ENCODE measurements at places on chromosomes 11 and 22.

DNA sequence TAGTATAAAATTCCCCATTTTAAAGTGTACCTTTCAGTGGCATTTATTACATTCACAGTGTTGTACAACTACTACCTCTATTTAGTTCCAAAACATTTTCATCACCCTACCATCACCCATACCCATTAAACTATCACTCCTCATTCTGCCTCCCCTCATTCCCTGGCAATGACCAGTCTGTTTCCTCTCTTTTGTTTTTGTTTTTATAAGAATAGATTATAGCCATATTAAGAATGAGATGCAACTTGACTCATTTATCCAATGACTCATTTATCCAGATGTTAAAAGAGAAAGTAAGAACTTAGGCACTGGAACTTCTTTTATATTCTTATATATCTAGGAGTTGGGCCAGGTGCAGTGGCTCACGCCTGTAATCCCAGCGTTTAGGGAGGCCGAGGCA, 156.3 kb downstream of the FAT3 start:
- no peak for DNase-seq

- DNase-seq = peak; percentile 65
Observed at GRCh38 chr22:18077639-18078328, at the start of gene PEX26. Gene PEX26, plus strand, starts transcription at chr22:18077990. Its CDS starts 387 bp downstream, at chr22:18078377.

DNA sequence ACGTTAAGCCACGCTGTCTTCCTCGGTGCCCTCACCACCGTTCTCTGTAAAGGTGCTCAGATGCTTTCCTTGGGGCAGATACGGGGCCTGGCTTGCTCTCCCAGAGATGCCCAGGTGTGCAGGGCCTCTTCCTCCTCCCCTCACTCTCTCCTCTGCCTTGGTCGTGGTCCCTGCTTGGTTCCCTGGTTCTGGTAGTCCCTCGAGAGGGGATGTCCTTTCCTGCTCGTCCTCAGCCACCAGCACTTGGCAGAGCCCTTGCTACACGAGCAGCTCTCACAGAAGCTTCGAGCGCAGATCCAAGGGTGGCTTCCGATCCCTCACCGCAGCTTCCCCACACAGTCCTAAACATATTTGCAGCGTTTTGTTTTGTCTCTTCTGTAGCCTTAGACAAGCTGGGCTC, 298.8 kb downstream of the TBC1D22A start:
- DNase-seq = no peak

GRCh38 chr11:21636561-21636960, 556.3 kb upstream of the ANO5 start:
- DNase-seq = no peak

DNA sequence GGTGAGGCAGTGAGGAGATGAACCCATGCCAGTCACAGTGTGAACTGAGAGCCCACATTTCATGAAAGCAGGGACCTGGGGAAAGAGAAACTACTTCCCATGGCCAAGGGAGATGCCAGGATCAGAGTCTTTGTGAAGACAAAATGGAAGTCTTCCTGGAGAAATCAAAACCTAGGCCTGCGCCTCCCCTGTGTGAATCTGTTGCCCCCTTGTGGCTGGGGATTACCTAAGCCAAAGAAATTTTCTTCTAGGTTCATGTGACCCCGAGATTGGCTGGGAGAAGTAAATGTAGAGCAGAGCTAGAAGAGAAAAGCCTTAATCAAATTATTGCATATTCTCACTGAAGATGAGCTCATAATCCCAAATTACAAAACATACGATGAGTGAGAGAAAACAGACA, 1075.3 kb downstream of the TBC1D22A start:
- no peak for DNase-seq

DNA sequence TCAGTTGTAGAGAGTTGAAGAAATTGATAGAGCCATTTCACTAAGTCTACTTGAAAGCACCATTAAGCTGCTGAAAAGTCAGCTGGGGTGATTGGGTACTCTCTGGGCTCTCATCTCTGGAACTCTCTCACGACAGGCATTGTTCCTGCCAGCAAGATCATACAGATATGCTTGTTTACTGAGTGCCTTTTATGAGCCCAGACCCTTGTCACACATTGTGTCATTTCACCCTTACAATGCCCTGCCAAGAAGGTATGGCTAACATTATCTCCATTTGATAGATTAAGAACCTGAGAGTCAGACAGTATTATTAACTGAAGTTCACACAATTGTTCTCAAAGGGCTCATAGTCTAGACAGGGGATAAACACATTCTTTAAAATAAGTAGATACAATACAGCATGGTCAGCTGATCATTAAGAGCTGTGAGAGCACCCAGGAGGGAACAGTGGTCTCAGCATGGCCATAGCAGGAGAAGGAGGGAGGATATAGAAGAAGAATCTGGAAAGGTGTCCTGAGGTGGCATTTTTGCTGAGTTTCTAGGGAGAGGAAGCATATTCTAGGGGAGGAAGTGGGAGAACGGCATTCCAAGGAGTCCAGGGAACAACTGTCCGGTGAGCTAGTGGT, 580.5 kb downstream of the INSC start:
- DNase-seq = no peak

DNA sequence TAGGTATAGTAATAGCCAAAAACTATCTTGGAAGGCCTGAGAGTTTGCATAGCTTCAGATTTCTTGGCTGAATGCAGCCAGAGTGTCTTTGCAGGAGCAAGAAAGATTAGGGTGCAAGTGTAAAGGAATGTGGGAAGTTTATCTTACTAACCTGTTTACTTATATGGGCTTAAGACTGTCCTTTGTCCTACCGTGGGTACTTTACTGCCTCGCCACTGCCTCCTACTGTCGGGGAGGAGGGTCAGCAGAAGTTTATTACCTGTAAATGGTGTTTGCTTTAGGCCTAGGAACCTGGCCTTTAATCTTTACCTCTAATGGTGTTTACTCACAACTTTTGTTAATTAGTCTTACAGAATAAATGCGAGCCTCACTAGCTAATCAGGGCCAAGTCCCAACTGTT, 633.8 kb downstream of the DLG2 start:
- no peak for DNase-seq

DNA sequence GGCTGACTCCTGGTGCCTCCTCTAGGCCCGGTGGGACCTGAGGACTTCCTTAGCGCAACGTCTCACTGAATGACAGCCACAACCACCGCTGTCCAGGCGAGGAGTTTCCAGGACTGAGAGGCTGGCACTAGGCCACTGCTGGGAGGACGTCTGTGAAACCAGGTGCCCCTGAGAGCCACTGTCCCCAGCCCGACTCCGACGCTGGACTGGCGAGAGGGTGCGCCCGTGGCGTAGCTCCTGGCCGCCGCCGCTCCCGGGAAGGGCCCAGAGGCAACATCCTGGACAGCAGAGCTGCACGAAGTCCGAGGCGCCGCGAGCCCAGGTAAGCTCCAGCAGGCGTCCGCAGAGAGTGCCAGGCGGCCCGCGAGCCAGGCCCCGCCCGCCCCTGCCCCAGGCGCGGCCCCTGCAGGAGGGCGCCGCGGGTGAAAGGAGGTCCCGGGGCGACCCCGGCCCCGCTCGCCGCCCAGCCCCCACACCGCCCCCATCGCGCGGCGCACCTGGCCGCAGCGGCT, 525 bp downstream of the DGCR2 start:
- DNase-seq = no peak

DNA sequence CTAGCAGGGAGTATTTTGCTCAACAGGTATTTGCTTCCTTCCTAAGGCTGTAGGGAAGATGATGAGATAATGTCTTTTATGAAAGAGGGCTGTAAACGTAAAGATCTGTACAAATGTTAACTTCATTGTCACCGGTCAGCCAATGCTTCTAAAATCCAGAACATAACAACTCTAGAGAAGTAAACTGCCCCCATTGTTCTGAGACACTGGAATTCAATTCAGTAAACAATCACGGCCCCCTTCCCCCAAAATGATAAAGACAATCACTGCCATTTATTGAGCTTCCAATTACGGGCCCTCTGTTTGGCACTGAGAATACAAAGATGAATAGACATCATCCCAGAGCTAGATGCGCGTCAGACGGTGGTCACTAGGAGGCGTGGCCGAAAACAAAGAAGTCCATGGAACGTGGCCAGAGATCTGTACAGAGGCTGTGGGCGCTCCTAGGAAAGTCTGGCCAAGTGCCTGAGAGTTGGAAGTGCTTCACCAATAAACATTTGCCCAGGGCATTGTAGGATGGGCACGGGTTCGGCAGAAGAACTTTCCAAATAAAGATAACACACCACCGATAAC, 576 bp downstream of the TMEM258 start:
- DNase-seq = peak; percentile 80

DNA sequence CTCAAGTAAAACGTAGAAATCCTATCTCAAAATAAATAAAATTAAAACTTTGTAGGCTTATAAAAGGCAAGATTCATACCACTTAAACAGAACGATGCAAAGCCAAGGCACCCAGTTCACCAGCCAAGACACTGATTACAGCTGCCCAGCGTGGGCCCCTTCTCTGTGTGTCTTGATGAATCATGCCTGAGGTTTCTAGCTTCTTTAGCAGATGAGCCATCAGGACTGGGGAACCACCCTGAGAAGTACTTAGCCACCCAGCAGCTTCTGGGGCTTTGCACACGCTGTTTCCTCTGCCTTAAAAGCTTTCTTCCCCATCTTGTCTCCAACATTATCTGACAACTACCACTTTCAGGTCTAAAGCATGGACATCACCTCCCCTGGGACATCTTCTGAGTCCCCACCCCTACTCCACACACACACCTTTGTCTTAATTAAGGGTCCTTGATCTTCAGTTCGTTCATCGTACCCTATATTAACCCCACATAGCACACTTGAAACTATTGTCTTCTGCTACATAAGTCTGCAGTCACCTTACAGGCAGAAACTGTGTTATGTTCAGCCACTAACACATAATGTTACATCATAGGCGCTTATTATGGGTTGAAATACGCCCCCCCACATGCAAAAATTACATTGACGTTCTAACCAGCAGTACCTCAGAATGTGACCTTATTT, 8.7 kb upstream of the LAYN start:
- no peak for DNase-seq

- DNase-seq = no peak
Observed at GRCh38 chr11:109237636-109238035, 184.4 kb upstream of the C11orf87 start.

DNA sequence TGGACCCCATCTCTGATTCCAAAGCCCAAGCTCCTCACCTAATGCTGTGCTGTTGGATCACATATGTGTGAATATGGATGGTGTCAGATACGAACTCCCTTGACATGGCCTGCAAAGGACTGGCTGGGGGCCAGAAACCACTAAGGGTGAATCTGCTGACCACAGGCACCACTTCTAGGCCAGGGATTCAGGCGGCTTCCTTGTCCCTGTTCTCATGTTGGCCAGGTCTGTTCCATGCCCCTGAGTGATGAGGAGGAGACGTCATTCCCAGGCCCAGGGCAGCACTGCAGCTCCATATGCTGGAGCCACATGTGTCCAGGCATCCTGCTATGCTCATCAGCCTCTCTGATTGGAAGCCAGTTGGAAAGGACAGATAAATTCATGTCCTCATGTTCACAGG, 130.0 kb upstream of the BDNF start:
- DNase-seq = no peak

All from amygdala (tissue), 56 donors.